Transverse colon (tissue), 4 donors: ENCODE measurements at places on chromosomes 1 and 21.

DNA sequence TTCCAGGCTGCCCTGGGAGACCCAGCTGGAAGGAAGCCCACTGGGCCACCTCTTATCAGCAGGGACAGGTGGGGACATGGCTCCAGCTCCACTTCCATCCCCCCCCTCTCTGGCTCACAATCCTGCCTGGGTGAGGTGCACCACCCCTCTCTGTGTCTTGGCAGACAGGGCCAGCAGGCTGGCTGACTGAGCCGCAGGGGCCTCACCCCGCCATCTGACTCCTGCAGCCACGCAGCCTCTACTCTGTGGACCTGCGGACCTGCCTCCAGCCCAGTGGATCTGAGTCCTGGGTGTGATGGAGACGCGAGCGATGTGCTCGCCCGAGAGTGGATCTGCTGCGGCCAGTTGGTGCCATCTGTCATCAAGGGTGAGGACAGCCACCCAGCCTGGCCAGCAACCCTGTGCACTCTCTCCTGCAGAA is 30.1 kb downstream of the RCC2 start:
- no peak for DNase-seq

DNA sequence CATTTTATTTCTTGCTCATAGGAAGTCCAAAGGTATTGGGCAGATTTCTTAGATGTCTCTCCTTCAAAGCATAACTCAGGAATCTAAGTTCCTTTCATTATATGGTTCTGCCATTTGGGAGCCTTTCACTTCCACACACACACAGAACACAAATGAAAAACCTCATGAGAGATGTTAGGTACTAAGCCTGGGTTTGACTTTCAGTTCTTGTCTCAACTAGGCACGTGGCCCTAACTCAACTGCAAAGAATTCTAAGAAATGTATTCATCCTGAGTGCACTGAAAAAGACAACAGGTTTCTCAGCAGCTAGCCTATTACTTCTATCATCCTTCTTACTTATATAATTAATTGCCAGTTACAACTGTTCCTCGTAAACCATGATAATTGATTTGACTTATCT is 190.0 kb upstream of the SAMSN1 start:
- DNase-seq, result no peak

- no peak for DNase-seq
These were observed 411.3 kb downstream of the KIF26B start for GRCh38 chr1:245566134-245566533.

DNA sequence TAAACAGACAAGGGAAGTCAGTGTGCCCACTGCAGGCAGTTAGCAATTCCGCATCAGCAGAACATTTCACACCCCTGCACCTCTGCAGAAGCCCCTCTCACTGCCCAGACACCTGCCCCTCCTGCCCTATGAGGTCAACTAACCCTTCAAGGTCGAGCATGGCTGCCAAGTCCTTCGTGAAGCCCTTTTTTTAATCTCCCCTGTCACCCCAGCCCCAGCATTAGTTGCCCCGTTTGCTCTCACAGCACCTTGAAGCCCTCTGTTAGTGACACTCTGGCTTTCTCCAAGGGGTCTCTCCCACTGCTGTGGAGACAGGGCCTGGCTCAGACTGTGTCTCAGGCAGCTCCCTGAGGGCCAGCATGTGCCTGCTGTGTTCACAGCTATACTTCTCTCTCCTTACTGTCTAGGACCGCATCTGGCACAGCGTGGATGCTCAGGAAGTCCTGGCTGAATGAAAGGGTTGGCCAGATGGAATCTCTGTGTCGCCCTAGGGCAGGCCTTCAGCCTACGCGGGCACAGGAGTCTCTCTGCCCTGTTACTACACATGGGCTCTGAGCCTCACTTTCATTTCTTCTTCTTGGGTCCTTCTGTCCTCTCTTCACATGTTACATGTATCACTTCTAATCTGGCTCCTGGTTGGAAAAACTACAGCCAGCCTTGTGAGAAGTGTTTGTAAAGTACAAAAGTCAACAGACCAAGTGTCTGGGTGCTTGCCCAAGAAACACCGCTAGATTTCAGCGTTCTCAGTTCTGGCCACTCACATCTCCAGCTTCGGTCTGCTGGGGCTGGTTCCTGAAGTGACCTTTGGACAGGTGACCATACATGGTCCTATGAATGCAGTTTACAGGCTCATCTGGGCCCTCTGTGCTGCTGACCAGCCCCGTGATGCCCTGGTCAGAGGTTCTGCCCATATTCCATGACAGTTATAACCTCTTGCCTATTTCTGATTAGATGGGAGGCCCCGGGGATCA is 19.7 kb downstream of the SLC2A1 start:
- peak; percentile 57 for DNase-seq

DNA sequence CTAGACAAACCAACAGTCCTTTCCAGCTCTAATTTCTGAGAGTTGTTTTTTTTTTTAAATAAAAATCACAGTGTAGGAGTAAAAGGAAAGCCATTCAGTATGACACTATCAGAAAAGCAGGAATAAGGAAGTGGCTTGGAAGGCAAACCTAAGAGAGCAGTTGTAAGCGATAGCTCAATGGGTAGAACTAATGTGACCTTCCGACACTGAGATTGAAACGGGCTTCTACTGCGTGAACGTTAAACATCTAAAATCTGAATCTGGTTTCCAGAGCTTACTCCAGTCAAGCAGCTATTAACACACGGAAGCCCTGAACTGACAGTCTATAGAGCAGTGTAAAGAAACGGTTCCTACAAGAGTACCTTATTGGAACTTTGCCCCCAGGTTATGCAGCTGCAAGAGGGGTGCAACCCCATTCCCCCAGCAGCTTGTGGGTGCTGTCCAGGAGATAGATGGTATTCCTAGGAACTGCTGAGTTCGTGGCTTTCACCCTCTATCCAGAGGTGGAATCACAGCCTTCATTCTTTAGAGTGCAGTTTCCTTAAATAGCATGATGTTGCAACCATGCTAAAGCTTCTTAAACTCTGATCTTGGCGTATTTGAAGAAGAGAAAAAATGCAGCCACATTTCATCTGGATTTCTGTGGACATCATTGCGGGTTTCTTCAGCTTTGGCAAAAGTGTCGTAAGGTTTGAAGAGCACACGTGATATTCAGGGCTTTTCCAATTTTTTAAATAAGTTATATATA is 3.3 kb upstream of the IRF2BP2 start:
- peak; percentile 27 for DNase-seq

GRCh38 chr1:67019121-67019520 is 34.8 kb downstream of the SLC35D1 start:
- no peak for DNase-seq

DNA sequence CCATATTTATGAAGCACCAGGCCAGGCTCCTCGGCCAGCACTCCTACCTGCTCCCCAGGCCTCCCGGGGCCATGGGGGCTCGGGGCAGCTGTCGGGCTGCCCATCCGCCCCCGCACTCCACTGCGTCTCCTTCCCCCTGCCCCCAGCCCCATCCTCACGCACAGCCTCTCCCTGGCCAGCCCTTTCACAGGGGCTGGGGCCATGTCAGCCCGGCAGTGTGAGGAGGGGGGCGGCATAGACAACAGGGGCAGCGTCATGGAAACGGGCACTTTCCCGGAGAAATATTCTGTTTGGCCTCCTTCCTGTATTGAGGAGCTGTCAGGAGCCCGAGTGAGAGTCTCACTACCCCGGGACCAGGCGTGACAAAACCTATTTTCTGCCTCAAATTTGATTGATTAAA is 87.3 kb downstream of the CASZ1 start:
- DNase-seq, result no peak

DNA sequence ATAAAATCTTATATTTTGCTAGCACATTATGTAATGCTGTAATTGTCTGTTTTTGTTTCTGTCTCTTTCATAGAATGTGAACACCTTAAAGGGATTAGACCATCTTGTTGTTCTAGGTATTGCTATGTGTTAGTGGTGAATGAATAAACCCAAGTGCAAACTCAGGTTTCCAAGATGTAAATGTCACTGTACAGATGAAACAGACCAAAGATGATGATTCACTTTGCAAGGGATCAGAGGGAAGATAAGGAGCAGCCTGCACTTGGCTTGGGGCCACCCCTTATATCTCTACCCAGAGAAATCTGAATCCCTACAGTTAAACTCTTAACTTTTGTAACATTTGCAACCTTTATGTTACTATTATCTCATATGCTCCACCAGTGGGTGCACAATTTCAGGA is 25.4 kb downstream of the UROD start:
- no peak for DNase-seq

GRCh38 chr1:59742526-59742925 is 72.2 kb upstream of the HOOK1 start:
- DNase-seq, result no peak

DNA sequence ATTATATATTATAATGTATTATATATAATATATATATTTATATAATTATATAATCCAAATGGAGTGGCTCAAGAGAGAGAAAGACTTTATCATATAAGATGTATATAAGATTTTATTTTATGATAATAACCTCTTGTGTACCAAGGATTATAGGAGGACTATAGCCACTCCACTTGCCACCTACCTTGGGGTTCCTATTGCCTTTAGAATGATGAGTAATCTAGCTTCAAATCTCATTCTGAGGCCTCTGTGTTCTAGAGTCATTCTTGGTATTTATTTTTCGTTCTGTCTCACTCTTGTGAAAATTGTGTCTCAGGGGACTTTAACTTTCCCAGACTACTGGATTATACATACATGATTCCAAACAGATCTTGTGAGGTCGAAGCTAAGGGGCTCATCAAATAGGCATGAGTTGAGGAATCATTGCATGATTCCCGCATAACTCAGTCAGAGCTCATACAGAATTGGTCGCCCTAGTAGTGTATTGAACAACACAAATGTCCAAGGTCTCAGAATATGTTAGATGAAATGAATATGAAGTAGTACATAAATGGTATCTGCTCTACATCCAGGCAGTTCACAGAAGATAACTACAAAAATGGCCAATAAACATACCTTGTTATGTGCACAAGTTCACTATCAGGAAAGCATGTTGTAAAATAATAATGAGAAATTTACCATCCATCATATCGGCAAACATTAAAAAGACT is 159.5 kb upstream of the RNPC3 start:
- no peak for DNase-seq

DNA sequence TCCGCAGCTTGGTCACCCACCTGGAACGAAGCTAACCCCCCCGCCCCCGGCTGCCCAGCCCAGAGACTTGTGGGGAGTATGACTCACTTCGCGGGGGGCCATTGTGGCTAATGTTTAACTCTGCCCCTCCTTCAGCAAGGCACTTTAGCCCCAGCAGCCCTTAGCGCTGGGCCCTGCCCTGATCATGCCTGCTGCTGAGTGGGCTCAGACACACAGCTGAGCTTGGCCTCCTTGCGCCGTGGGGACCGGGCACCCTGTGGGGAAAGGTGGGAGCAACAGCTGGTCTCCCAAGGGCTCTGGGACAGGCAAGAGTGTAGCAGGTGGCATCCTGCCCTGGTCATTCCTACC is 6.3 kb upstream of the LAD1 start:
- peak; percentile 89 for DNase-seq

GRCh38 chr1:246537887-246538286 is 28.2 kb downstream of the TFB2M start:
- DNase-seq, result peak; percentile 50

- DNase-seq, result no peak
These were observed 367.9 kb upstream of the ADGRL4 start for GRCh38 chr1:79374397-79374796.

- no peak for DNase-seq
These were observed 24.2 kb upstream of the CTTNBP2NL start for GRCh38 chr1:112371775-112372174.

DNA sequence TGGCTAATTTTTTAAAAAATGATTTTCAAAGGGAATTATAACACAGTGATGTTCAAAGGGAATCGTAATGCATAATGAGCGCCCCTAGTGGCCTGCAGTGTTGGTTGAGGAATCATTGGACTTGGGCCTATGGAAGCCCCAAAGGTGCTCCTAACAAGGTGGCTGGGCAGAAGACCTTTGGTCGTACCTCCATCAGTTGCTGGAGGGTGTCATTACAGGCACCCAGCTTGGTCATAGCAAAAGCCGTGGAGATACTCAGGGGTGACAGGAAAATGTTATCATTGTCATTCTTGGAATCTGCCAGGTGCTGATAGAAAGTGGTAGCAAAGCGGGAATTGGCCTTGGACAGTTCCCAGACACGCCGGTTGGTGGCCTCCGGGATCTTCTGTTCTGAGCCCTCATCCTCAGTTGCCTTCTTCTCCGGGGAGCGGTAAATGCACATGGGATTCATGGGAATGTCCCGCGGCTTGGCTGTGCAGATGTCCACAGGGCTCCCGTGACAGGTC is 2.7 kb downstream of the SERPINC1 start:
- DNase-seq, result peak; percentile 28

- DNase-seq, result no peak
These were observed 35.1 kb upstream of the OLIG2 start for GRCh38 chr21:32990666-32991065.

DNA sequence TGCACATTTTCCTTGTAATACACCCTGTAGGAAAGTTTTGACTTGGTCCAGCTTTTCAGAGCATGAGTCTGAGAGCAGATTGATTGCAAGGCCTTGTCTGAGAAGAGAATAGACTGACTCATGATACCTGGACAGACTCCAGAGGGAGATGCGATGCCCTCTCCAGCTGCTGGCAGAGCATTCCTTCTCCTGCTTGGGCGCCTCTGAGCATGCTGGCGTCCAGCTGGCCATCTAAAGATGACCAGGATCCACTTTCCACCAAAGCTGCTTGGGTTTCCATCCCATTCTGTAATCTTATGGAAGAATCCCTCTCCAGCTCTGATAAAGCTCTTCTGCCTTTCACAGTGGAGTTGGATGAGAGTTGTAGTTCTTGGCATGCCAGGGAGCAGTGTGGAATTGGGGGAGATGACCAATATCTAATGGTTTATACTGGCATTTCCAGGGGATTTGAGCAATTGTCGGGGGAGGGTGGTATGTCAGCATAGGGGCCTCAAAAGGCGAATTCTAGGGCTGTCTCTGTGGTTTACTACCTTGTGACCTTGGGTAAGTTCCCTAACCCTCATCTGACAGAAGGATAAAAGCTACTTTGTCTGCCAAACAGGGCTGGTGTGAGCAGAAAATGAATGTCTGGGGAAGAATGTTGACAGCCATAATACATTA is 19.5 kb downstream of the SZRD1 start:
- DNase-seq, result no peak

DNA sequence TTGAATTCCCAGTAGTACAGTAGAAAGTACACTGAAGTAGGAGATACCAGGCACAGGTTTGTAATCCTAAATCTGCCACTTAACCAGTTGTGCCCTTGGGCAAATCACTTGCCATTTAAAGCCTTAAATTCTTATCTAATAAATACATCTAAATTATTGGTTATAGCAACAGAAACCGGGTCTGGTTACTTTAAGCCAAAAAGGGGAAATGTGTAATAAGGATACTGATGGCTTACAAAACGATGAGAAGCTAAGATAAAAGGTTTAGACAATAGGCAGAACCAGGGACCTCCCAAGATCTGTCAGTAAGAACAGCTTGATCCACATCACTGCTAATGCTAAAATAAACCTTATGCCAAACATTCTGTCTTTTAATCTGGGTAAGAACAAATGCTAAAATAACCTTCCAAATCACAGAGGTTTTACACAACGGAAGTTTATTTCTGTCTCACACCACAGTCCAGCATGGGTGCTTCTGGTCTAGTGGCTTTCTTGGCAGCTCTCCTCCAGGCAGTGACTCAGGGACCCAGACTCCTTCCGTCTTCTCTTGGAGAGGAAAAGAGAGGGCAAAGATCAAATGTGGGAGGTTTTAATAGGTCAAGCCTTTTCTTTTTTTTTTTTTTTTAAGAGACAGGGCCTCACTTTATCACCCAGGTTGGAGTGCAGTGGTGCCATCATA is 16.5 kb upstream of the ZMYM1 start:
- DNase-seq, result no peak

GRCh38 chr1:217403026-217403720 is 227.7 kb downstream of the GPATCH2 start:
- DNase-seq, result no peak

- no peak for DNase-seq
These were observed 9.0 kb downstream of the NSL1 start for GRCh38 chr1:212782422-212783154.
